ENCODE measurements at places on chromosomes 5 and 9.

DNA sequence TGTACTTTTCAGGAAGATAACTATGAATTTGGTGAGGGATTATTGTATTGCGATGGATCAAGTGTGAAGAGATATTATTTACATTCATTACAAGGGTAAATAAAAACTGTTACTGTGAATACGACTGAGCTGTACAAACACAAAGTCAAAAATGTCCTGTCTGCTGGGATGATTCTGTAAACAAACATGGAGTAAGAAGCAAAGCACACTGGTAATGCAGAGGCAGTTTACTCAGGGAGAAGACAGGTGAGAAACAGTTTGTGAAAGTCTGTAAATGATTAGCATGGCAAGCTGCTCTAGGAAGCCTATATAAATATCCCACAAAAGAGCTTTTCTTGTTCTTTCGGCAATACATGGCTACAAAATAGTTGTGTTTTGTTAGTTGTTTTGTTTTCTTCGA, 115.4 kb upstream of the GNA14 start:
- DNase-seq, result no peak

GRCh38 chr5:64384765-64385164, 121.0 kb upstream of the RGS7BP start:
- no peak for DNase-seq

GRCh38 chr9:124770359-124771020, 621 bp downstream of the NR6A1 start:
- no peak for DNase-seq

- no peak for DNase-seq
These were observed 610.0 kb downstream of the MAT2B start for GRCh38 chr5:164115420-164115819.
